ENCODE measurements at places on chromosomes 16 and 17.
A peak's percentile ranks its signal among the peaks of the same experiment; 100 is the strongest.

- peak; percentile 92 for DNase-seq
Observed at GRCh38 chr16:391885-392335, 5.1 kb upstream of the NME4 start.

- peak; percentile 45 for DNase-seq
Observed at GRCh38 chr16:65667011-65667578, 545.2 kb upstream of the CDH11 start.

GRCh38 chr16:4293822-4294457, 21.1 kb upstream of the TFAP4 start:
- peak; percentile 76 for DNase-seq

DNA sequence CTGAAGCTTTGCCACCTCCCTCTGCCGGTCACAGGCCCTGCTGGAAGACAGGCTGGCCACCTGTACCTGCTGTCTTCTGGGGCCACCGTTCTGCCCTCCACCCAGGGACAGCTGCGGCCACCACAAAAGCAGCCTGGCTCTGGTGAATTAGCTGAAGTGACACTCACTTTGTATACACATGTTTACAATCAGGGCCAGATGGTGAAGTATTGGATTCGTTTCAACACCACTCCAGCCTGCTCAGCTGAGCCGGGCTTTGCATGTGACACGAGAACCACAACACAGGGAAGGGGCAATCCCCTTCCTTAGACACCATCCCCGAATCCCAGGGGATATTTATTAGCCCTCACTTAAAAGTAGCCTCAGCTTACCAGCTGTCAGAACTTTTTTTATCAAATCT, 191.5 kb upstream of the RPL38 start:
- DNase-seq: no peak

DNA sequence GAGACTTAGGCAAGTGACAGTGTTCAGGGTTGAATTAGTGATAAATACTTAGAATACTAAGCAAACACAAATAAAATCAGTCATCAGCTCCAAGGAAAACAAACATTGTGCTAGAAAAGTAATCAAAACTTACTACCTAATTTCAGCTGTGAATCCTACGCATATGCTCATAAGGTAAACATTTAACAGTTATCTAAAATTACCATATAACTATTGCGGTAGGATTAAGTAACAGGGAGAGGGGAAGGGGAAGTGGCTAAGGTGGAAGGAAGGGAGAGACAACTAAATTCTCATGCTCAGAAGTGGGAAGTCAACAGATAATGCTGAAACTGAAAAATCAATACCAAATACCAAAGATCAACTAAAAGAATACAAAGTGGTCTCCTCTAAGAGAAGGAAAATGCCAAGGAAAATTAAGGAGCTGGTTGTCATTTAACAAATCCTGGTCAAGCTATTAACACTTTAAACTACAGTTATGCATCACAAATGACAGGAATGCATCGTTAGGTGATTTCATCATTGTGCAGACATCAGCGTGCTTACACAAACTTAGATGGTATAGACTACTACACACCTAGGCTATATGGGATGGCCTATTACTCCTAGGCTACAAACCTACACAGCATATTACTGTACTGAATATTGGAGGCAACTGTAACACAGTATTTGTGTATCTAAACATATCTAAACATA, 20.0 kb downstream of the USP32 start:
- DNase-seq: no peak

DNA sequence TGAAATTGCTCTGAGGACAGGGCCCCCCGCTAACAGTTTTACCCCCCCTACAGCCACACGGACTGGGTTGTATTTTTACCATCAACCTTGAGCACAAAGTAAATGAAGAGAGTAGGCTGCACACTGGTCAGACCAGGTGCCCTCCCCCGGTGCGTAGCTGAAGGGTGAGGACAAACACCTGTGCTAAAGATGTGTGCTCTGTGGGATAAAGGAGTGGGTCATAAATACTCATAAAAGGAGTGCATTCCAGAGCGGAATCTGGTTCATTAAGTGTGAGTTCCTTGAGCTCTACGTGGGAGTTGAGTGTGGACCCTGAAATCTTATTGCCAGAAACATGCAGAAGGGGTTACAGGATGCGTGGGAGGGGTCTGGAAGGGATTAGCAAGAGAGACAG, 217.0 kb downstream of the CCDC182 start:
- no peak for DNase-seq

- no peak for DNase-seq
Observed at GRCh38 chr16:73054498-73054812, 6.5 kb upstream of the ZFHX3 start.

GRCh38 chr16:82660966-82661365, 34.2 kb downstream of the CDH13 start:
- DNase-seq: no peak

GRCh38 chr16:30741461-30741914, 6.7 kb upstream of the PHKG2 start:
- peak; percentile 75 for DNase-seq

DNA sequence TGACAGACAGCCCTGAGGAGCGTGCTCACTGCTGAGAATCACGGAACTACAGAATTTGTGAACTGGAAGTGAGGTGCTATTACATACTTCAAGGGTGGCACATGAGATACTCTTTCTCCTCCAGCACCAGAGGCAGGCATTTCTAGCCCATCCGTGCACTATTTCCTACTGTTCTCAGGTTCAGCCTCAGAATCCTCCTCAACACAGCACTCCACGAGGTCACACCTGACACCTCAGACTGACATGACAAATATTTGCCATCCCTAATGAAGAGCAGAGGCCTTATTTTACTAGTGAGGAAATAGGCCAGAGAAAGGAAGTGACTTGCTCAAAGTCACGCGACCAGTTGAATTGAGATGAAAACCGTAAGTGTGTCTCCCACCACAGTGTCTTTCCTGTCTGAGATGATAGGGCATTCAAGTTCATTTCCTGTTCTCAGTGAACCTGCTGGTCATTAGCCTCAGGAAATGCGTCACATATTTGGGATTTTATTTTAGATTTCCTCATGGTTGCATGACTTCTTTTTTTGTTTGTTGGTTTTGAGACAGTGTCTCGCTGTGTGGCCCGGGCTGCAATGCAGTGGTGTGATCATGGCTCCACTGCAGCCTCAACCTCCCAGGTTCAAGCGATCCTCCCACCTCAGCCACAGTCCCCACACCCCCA, 23.6 kb downstream of the SEZ6 start:
- no peak for DNase-seq

- peak; percentile 79 for DNase-seq
Observed at GRCh38 chr17:77404812-77405581, 264.2 kb downstream of the SEC14L1 start.

DNA sequence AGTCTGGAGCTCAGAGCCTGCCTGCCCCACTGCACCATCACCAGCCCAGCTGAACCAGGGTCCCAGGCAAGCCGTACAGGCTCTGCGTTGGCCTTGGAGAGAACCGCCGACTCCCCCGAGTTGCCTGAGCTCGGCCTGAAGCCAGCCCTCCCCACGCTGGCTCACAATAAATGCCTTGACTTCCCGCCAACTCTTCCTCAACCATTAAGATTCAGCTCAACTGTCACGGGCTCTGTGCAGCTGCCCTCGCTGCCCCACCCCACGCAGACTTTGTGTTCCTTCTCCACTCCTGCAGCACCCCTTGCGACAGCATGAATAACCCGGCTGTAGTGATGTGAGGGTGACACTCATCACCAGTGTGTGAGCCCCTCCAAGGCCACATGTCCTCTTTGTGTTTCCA, 4.8 kb upstream of the QPRT start:
- peak; percentile 55 for DNase-seq

- DNase-seq: peak; percentile 17
Observed at GRCh38 chr17:44655983-44656710, at the start of gene MEIOC. TSS of gene MEIOC (plus strand) at chr17:44656468. CDS start at chr17:44656614, 146 bp downstream.

DNA sequence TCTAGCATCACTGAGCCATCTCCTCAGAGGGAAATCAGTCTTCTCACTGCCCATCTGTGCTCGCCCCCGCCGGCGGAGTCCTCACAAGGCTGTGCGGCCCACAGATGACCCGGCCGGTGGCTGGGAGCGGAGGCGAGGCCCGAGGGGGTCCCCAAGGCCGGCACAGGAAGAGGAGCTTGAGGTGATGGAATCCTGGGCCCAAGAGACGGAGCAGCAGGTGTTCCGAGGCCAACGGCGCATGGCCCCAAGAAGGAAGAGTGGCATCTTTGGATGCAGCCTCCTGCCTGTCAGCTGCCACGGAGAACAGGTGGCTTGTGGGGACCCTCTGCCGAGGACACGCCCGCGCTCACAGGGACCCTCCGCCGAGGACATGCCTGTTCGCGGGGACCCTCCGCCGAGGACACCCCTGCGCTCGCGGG, 72.7 kb upstream of the GNG13 start:
- no peak for DNase-seq

DNA sequence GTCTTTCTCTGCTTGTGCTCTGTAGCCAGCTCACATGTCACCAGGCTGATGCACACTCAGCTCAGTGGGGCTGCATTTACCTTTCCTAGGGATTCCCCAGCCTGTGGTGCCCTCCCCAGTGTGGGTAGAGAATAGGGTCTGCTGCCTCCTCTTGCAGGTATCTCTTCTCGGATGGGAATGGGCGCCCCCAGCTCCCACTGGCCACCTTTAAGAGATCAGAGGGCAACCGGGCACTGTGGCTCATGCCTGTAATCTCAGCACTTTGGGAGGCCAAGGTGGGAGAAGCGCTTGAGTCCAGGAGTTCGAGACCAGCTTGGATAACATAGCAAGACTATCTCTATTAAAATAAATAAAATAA, 3.3 kb downstream of the XYLT2 start:
- no peak for DNase-seq

DNA sequence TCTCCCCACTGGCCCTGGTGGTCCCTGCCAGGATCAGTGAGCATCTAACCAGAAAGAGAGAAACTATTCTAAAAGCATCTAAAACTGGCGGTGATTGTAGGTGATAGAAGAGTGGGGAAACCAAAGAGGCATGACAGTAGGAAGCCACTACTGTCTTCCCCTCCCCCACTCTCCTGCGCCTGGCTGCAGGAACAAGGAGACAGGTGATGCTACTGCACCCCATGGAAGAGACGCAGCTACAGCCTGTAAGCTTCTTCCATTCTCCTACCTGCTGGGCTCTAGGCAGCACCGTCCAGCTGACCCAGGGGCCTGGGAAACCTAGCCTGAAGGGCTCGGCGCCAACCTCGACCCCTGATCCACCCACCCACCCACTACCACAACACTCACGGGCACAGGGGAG, 32.4 kb upstream of the CSNK2A2 start:
- DNase-seq: no peak

- DNase-seq: no peak
Observed at GRCh38 chr16:14331020-14331419, 259.9 kb downstream of the MRTFB start.

GRCh38 chr17:30002088-30002487, 60.7 kb downstream of the EFCAB5 start:
- DNase-seq: no peak

DNA sequence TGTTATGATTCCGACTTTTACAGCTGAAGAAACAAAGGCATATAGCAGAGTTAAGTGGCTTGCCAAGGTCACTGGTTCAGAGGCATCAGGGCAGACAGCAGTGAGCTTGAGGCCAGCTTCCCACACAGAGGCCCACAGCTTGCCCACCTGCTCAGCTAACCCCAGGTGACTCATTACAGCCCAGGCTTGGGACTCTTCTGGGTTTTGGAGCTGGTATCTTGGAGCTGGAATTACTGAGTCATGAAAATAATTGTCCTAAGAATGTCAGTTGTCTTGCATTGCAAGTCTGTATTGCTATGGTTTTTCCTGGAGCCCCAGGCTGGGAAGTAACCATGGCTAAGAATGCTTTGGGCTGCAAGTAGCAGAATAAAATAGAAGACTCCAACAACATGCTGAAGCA, 32.4 kb upstream of the IRX3 start:
- DNase-seq: peak; percentile 45

DNA sequence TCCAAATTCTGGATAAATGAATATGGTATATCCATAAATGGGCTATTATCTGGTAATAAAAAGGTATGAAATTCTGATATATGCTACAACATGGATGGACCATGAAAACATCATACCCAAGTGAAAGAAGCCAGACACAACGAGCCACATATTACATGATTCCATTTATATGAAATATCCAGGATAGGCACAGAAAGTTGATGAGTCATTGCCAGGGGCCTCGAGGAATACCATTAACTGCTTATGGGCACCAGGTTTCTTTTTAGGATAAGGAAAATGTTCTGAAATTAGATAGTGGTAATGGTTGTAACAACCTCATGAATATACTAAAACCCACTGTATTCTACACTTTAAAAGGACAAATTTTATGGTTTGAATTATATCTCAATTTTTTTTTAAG, 123.2 kb downstream of the PITPNC1 start:
- DNase-seq: peak; percentile 45
